ENCODE measurements at places on chromosomes 1 and 21.

DNA sequence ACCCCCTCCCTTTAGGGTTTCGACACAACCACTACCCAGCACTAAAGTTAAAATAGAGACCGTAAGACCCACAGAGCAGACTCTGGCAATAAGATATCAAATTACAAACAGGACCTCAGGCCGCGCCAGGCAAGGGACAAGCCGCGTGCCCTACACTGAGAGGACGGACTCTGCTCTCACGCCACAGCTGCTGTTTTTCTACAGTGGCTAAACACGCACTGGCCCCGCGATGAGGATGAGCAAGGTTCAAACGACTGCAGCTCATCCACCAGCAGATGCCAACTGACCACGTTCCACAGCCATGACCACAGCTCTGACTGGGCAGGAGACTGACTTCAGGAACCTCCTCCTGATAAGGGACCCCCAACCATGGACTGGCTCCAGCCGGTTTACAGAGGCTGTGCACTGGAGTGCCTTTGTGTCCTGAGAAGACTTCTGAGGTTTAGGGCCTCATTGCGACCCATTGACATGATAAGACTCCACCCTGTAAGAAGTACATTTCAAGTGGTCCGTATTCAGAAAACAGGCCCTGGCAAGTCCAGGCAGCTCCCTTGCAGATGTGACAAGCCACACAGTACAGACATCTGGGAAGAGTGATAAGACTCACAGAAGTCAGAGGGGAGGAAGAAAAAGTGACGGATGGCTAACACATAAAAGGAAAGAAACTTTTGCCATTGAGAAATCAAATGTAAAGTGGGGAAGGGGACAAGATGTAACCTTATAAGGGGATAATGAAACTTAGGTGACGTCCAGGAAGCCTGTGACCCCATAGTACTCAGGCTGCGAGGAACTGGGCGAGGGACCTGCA is 1.5 kb upstream of the KRTAP10-6 start:
- DNase-seq, result no peak

- DNase-seq, result no peak
These were observed 46.8 kb downstream of the PTPRU start for GRCh38 chr1:29282924-29283803.

DNA sequence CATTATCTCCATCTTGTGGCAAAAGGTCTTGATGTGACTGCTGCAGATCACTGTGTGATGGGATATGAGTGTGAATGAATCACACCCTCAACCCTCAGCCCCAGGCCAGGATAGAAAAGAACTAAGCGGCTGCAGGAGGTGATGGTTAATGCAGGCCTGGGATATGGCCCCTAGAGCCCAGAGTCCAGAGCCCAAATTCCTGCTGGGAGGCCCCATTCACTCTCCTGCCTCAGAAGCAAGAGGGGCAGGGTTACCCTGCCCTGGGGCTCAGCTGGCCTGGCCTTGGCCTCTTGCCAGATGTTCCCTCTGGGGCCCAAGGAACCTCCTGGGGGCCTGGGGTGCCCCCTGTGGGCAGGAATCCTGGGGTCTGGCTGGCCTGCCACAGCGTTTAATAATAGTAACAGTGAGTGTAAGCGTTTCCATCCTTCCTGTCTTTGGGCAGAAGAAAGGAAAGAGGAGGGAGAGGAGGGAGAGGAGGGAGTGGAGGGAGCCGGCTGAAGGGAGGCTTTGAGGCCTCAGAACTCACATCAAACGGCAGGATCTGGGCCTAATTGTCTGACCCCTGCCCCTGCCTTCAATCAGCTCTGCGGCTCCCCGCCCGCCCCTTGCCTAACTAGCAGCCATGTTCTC is 26.2 kb downstream of the DMAP1 start:
- DNase-seq, result no peak

DNA sequence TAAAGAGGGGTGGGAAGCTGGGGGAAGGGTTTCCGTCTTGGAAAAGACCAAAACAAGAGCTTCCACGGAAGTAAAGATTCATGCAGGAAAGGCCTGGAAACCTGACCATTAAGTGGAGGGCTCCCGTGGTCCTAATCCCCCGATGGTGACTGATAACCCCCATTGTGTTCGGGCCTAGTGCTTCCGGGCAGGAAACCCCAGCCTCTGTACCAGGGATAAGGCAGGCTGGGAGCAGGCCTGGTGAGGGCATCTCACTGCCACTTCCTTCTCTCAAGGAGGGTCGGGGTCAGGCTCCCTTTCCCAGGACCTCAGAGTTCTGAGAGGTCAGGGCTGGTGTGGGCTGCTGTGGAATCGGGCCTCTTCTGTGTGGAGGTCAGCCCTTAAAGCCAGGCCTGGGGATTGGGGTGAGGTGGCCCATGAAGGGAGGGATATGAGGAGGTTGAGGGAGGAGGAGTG is 136.9 kb downstream of the CDC7 start:
- DNase-seq, result no peak

DNA sequence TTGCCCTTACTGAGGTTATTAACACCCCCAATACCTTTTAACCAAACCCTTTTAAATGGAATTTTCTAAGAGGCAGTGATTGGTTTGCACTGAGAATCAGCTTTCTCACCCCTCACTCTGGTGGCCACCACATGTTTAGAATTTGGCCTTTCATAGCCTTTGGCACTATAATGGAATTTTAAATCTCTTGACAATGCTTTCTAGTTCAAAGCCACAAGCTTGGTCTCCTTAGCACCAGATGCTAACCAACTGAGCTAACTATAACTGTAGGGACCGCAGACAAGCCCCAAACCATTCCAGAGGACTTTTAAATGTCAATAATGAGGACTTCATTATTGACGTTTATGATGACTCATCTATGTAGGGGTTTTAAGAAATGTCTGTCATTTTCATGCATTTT is 238.7 kb upstream of the SNX7 start:
- no peak for DNase-seq

- no peak for DNase-seq
These were observed 87.9 kb upstream of the SERTAD4 start for GRCh38 chr1:210144736-210145135.

- no peak for DNase-seq
These were observed 13.4 kb downstream of the ABCG1 start for GRCh38 chr21:42232176-42232825.

DNA sequence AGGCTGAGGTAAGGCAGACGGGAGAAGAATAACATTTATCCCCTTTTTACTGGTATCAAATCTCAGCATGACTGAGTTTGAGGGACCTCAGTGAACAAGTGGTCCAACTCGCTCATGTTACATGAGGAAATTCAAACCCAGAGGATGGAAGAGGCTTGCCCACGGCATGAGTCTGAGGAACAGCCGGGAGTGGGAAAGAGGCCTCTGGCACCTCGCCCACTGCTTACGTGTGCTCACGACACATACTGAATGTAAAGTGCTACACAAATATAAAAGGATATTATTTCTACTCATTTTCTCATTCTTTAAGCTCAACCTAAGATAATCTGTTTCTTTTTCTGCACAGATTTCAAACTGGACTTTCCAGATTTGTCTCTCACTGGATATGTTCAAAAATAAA is 14.7 kb downstream of the BEND5 start:
- no peak for DNase-seq

DNA sequence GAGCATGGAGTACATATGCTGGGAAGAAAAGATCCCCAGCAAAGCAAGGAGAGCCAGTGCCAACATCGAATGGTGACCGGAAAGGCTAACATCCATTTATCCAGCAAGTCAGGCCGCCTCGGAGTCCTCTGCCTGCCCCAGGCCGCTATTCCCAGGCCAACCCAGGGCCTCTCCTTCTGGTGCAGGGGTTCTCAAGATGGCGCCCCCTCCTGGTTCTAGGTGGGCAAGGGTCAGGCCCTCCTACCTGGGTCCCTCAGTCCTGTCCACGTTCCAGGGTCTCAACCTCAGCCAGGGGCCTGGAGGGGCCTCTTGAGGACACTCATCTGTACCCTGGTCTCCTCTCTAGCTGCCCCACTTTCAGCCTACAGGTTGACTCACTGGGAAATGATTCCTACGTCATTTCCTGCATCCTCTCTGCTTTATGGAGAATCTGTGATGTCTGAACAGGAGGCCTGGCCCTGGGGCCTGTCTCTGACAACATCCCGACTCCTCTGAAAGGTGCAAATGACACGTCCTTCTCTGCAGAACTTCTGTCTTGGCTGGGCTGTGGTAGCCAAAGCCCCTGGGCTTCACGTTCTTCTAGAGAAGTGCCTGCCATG is 145.3 kb downstream of the PSMG1 start:
- DNase-seq, result no peak

DNA sequence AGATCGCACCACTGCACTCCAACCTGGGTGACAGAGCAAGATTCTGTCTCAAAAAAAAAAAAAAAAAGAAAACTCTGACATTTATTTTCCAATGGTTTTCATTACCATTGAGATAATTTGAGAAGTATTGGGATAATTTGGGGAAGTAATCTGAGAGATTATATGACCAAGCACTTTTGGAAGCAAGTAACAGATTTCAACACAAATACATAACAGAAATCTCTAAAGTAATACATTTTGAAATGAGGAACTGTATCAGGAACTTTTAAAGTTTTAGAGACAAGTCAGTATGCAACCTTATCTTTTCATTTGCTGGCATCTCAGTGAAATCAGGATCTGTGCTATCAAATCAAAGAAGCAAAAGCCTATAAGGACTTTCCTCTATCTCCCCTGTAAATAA is 25.4 kb upstream of the SLC16A1 start:
- DNase-seq, result no peak

DNA sequence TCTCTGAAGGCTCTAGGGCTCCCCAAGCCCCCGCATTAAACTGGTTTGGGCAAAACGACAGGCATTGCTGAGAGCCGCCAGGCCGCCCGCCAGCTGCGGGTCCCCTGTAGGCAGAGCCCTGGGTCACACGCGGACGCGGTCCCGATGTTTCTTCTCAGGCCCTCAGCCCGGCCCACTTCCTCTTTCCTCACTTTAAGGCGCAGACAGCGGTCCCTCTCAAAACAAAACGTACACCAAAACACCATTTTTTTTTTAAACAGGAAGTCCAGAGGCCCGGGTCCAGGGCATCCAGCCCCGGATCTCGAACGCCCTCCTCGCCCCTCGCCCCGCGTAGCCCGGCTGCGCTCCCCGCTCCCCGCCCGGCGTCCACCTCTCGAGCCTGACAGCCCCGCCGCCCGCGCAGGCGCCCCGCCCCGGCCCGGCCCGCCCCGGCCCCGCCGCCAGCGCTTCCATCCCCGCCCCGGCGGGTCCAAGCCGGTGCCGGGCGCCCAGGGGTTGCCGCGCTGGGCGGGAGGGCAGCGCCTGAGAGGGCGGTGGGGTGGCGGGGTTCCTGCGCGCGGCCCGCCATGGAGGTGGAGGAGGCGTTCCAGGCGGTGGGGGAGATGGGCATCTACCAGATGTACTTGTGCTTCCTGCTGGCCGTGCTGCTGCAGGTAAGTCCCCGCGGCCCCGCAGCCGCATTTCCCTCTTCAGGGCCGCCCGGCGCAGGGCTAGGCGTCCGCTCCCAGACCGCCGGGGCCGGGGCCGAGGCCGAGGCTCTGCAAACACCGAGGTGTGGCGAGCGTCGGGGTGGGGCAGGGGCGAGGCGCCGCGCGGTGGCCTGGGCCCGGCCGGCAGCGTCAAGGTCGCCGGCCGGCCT is at the start of gene SLC22A15:
TSS of gene SLC22A15 (plus strand) at position 452 of the 859 bp plus-strand sequence. CDS start at position 567, 115 bp downstream.
- peak; percentile 34 for DNase-seq

DNA sequence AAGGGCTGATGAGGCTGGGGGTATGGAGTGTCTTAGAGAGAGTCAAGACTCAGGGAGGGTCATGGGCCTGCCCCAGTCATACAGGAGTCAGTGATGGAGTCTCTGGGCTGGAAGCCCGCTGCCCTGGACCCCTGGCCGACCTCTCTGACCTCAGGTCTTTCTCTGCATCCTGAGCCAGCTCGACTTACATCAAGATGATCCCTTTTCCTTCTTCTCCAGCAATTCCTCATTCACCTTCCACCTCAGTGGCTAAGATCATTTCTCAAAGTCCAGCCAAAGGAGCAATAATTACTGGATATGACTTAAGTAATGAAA is 308.6 kb downstream of the MATN1 start:
- no peak for DNase-seq

GRCh38 chr21:36047139-36047538 is 13.2 kb downstream of the SETD4 start:
- no peak for DNase-seq

DNA sequence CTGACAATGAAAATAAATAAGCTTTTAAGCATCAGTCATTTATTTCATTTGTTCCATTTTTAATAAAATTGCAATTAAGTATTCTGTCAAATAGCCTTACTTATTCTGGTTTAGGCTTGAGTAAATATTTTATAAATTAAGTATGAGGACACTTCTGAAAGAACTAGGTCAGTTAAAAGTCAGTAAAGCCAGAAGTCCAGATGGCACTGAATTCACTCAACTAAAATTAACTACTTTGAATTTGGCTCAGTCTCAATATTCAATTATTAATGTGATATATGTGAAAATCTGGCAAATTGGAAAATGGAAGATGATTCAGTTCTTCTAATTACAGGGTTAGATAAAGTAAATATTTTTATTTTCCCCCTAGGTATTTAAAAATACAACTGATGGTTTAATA is 174.2 kb downstream of the BRINP3 start:
- no peak for DNase-seq

DNA sequence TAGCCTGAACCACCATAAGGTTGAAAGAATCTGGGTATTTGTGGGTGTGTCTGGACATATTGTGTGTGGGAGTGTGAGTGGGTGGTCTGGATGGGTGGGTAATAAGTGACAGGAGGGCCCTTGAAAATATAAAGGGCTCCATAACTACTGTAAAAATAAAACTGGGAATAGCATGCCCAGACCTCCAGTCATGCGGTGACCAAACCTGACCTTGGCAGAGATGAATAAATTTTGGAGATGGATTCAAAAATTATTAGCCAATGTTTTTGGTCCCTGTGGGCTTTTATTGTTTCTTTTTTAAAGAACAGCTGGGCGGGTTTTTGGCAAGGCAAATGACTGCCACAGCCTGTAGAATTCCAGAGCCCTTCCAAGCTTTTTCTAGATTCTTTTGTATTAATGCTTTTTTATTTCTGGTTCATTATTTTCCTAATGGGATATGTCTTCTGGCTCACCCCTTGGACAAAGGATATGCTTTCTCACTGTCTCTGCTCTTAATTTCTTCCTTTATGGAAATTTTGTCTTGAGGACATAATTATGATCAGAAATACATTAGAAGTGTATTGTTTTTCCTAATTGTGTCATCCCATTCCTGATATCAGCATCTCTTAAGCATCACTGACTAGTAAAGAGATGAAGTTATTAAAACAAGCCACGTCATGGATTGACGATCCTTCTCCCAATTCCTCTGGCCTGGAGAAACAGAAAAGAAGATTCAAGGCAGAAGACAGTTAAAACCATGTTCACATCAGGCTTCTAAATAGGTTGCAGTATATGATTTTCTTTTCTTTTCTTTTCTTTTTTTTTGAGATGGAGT is 69.5 kb downstream of the NTMT2 start:
- DNase-seq, result no peak

- DNase-seq, result no peak
These were observed 530.2 kb downstream of the PTPRC start for GRCh38 chr1:199168888-199169585.

Measured in progenitor cell of endocrine pancreas (in vitro differentiated cells).